ENCODE measurements at places on chromosomes 4 and X.

DNA sequence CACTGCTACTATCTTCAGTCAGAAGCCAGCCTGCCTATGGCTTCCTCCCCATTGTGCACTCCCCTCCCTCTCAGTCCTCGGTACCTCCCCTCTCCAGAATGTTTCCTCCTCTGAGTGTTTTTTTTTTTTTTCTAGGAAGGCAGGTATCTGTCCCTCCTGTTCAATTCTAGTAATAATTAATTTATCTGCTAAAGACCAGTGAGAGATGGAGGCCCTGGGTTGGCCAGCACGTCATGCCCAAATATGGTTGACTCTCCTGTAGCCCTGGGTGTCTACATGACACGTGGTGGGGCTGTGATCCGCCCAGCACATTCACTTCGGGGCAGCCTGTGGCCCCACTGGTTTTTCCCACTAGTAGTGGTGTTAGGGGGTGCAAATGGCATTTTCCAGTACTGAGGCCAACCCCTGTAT is 1.8 kb downstream of the FLNA start:
- DNase-seq = no peak

DNA sequence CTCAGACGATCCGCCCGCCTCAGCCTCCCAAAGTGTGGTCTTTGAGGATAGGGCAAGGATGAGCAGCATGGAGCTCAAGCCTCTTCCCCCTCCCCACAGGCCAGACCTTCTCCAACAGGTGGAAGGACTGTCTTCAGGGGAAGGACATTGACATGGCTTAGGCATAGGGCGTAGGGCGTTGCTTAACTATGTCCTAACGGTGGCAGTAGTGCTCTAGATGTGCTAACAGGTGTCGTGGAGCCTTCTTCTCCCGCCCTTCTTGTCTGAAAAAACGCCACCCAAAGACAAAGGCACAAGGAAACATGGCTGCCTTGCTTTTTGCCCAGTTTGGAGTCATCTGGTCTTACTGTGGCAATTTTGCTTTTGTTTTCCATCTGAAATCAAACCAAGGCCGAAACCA is 219.8 kb downstream of the OR13H1 start:
- DNase-seq = no peak

DNA sequence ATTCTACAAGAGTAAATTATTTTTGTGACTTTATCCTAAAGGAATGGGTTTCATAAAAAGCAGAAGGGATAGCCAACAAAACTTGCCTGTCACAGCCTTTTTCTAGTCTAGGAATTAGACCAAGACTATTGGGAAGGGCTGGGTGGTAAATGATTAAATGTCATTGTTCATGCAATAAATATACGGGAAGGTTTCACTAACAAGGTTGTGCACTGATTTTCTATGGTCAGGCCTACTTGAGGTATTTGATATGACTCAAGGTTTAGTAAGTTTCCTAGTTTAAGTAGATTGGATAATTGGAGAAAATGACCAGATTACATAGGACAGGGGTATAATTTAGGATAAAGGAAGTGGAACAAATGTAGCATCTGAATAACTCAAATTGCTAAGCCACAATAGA is 249.1 kb upstream of the BMP3 start:
- DNase-seq = no peak

GRCh38 chrX:42837747-42838146 is 59.8 kb upstream of the PPP1R2C start:
- no peak for DNase-seq

DNA sequence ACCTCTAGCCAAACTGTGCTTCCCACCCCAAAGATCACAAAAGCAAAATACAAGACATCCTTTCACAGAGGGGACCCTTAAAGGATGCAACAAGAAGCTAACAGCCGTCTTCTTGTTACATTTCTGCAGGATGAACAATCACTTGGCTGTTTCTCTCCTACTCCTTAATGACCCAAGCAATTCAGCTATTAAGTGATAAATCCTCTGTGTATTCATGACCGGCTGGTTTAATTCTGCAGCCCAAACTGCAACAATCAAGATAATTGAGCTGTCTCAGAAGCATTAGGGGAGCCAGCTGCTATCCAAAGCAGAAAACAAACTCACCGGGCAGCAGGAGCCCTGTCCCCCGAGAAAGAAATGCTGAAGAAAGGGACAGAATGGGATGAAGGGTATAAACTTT is 85.9 kb upstream of the ACSL4 start:
- no peak for DNase-seq

DNA sequence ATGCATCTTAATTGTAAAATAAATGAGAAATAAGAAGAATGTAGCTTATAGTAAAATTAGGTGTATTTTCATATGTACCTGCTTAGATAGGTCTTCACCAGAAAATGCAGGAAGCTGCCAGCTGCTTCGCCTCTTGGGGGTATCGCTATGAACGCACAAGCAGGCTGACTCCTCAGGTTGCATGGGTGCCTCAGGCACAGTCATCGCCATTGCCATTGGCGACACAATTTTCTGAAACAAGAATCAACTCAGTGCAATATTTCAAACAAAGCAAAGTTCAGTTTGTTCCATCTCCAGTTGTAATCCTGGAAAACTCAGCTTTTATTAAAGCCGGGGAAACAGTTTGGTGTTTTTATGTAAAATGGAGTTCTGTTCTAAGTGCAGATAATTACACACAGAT is 29.7 kb downstream of the STOX2 start:
- no peak for DNase-seq

DNA sequence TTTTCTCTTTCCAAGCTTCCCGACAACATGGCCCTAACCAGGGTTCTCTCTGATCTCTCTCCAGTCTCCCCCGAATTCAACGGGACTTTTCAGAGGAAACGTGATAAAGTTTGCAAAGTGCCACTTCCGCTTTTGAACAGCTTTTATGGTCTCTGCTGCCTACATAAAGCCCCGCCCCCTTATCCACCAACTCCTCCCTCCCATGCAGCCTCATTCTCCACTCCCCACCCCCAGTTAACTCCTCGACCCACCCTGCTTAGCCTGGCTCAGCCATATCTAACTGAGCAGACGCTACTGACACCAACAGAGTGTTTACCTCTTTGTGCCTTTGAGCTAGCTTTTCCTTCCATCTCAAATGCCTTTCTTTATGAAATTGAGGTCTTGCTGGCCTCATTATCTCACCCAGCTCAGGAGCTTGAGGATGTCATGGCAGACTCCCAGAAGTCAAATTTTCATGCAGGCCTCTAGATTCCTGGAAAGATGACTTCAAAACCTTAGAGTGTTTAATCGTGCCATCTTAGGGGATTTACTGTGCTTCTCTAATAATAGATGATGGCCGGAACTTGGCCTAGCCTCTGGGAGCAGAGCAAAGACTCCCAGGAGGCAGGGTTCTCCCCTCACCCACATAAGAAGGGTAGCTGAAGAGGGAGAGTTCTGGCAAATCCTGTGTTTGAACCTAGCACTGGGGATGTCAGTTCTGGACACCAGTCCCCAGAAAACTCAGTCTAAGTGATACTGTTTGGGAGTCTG is 606.0 kb downstream of the BCOR start:
- no peak for DNase-seq

- DNase-seq = no peak
Observed at GRCh38 chr4:83112231-83112630, 2.3 kb downstream of the PLAC8 start.

DNA sequence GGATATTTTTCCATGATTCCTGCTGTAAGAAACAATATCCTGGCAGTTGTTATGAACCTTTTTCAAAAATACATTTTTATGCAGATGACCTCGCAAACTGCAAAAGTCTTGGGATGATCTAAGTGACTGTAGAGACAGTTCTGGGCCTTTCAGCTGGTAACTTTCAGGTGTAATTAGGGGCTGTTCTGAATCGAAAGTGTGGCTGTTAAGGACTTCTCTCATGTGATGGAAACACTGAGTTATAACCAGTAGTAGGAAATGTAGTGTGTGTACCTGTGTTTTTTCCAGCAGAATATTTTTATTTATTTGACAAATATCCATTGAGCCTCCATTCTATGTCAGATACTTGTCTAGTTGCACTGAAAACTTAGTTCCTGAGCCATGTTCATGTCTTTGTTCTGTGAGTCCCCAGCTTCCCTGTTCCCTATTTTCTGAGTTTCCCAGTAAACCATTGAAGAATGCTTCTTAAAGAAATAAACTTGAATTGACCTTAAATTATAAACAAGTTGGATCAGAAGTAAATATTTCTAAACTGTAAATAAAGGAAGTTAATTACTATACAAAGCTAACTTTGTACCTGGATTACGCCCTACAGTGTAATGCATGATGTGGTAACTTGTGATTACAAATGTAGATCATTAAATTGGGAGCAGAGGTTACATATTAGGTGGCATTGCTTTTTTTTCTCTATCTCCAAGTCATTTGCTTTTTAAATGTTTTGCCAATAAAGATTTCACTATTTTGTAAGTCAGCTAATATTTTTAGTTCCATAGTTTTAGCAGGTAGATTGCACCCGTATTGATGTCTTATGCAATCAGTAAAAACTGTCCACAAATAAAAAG is 33.7 kb upstream of the HPGD start:
- DNase-seq = no peak

DNA sequence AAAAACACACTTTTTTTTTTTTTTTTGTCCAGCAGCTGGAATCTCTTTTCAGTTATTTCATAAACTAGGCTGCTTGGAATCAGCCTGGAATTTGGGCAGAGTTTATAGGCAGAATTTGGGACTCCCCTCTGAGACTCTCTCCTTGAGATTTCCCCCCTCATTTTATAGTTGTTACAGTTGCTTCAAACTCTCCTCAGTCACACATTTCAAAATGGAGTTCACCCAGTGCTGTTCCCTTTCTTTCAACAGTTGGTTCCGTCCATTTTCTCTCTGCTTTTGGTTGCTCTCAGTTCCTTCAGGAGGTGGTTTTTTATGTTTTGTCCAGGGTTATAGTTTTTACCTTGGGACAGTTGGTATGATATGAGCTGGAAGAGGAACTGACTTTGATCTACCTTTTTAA is 27.5 kb downstream of the NSD2 start:
- no peak for DNase-seq

- no peak for DNase-seq
Observed at GRCh38 chr4:114184901-114185300, 205.5 kb upstream of the ARSJ start.

DNA sequence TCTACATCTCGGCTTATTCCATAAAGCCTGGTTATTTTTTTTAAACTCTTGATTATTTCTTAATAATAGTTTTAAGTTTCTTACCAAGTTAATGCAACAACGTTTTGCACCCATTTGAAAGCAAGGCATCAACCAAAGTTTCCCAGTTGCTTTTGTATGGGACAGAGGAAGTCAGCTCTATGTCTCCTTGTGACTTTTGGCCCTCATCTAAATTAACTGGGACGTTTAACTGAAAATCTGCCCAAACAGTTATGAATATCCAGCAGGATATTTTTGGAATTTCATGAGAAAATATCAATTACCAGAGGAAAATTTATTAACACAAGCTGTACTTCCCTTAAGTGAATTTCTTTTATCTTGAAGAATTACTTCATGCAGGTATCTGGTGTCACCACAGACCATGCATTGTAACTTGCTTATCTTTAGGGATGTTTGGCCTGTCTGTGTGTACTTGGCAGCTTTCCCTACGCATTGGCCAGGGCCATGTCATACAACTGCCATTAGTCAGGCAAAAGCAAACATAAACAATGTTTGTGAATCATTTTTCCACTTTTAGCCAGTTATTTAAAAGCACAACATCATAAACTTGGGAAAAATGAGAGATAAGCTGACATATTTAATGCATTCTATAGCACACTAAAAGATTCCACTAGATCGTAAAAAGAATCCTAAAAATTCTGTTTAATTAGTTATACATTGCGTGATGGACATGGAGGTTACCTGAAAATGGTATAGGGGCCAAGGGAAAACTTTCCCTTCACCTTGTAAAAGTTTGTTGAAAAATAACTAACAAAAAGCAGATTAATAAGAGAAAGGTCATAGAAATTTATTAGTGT is 101.4 kb upstream of the PDE5A start:
- DNase-seq = no peak

DNA sequence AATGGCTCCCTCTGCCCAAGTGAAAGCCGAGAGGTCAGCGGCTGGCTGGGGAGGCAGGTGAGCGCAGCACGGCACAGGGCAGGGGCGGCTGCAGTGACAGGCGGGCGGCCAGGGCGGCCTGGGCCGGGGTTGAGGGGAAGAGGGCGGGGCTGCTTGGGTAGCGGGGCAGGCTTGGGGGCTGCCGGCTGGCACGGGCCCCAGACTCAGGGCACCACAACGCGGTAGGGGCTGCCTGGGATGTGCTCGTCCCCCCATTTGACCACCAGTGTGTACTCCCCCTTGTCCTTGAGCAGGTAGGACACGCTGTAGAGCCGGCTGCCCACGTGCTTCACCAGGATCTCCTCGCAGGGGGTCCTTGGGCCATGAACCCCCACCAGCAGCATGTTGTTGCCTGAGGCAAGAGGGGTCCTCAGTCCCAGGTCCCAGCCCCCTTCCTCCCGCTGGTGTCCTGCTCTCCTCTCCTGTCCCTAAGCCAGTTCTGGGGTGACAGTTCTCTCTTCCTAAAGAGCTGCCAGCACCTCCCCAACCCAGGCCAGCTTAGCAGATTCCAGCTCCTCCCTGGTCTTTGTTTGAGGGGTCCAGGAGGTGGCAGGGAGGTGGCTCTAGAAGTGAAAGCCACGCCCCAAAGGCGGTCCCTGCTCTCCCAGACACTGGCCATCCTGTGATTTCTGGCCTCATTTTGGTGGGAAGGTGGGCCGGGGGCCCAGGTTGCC is 25.6 kb downstream of the FLNA start:
- no peak for DNase-seq

- DNase-seq = peak; percentile 26
Observed at GRCh38 chr4:154807042-154807630, 26.1 kb downstream of the RBM46 start.

DNA sequence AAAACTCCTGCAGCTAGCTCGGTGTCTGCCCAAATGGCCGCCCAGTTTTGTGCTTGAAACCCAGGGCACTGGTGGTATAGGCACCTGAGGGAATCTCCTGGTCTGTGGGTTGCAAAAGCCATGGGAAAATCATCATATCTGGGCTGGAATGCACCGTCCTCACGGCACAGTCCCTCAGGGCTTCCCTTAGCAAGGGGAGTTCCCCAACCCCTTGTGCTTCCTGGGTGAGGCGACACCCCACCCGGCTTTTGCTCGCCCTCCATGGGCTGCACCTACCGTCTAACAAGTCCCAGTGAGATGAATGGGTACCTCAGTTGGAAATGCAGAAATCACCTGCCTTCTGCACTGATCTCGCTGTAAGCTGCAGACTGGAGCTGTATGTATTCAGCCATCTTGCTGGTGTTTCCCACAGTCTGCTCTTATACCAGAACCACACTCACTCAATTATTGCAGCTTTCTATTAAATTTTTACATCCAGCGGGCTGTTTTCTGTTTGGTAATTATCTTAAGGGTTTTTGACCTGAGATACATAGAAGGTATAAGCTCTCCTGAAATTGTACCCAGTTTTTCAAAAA is 36.7 kb upstream of the NPNT start:
- no peak for DNase-seq

GRCh38 chr4:7311205-7311604 is 118.9 kb downstream of the SORCS2 start:
- DNase-seq = no peak

- DNase-seq = no peak
Observed at GRCh38 chr4:11614426-11614825, 185.7 kb upstream of the HS3ST1 start.

- no peak for DNase-seq
Observed at GRCh38 chrX:9821572-9821971, 35.3 kb downstream of the SHROOM2 start.

- no peak for DNase-seq
Observed at GRCh38 chr4:182301736-182302135, 58.5 kb downstream of the TENM3 start.
